ENCODE measurements at places on chromosomes 6 and 20.

DNA sequence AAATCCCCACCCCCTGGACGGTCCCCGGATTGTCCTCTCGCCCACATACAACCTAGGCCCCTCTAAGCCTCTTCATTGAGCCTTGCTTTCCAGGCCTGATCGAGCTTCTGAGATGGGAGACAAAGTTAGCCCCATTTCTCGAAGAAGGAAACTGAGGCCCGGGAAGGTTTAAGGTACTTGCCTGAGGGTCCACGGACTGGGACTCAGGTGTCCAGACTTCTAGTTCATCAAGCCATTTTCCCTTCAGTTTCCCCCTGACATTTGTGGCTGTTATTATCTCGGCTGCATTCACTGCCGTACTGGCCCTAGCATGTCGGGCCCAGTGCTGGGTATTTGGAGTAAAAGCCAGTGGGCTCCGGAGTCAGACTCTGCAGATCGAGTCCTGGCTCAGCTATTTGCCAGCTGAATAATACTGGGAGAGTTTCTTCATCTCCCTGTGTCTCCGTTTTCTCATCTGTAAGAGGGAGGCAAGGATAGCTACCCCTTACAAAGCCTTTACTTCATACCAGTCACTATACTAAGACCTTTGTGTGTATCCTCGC, 633 bp downstream of the RPRD1B start:
- DNase-seq = no peak

DNA sequence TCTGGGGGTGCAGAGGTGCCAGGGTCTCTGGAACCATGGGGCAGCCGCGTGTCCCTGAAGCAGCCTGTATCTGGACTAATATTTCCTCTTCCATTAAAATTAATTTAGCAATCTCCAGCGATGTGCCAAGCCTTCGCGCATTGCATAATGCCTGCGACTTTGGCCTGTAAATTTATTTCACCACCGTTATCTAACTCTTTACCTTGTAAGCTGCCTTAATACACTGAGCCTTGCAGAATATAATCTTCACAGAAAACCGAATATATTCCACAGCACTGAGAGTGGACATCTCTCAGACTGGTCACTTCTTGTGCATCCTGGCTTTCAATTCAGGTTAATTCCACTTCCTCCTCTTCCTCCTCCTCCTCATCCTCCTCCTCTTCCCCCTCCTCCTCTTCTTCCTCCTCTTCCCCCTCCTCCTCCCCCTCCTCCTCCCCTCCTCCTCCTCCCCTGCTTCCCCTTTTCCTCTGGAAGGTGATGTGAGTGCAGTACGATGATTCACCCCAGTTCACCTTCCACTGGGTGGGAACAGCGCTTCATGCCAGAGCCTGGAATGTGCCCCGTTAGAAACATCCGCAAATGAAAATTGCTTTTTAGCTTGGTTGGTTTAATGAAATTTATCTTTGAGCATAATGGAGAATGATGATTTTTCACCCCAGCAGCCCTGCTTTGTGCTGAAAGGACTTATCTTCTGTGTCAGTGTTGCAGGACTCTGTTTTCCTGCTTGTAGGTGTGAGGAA, 101.4 kb downstream of the CDH4 start:
- no peak for DNase-seq

DNA sequence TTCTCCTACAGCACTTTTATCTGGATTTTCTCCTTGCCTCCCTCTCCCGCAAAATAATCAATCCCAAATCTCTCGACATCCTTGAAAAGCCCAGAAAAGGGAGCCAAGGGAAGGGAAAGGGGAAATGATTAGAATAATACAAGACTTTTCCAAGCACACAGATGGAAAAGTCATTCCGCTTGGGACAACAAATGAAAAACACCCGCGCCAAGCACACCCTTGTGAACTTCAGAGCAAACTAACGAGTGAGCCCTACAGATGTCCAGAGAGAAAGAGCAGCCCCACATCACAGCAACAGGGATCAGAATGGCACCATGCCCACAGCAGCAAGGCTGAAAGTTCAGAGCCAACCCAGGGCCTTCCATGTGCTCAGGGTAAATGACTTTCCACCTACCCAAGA, 49.6 kb downstream of the NINL start:
- no peak for DNase-seq

- DNase-seq = no peak
Observed at GRCh38 chr6:133567636-133568035, 321.3 kb upstream of the TCF21 start.

GRCh38 chr6:49406250-49406970, 56.6 kb downstream of the MMUT start:
- no peak for DNase-seq

DNA sequence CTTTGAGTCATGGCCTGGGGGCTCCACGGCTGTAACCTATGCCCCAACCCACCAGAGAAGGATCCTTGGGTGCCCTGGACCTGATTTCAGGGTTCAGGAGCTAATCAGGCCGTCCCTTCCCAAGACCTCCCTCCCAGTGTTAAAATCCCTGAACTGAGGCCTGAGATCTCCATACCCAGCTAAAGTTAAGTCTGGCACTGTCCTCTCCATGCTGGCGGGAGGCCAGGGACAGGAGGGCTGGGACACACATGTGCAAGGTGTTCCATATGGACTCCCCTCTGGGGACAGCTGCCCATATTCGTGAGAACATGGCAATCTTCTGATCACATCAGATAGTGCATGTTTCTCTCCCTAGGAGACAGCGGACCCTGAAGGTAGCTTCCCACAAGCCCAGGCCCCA, 11.5 kb upstream of the TREML4 start:
- no peak for DNase-seq

Data from 8988T (cell line).